ENCODE measurements at places on chromosomes 11 and 22.

DNA sequence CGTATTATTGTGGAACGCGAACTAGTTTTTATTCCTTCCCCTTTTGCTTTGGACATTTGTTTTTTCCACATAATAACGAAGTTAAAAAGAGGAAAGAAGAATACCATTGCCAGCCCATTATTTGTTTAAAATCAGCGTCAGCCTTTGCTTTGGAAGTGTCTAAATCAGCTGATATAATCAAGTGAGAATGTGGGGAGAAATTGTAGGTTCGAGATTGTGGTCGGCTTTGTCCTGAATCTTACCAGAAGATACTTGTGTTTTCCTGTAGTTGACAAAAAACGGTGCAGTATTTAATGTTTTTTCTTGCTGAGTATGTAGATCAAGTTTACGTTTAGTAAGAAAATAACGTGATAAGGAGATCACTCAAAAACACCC, 935 bp downstream of the ZNF143 start:
- DNase-seq: no peak

DNA sequence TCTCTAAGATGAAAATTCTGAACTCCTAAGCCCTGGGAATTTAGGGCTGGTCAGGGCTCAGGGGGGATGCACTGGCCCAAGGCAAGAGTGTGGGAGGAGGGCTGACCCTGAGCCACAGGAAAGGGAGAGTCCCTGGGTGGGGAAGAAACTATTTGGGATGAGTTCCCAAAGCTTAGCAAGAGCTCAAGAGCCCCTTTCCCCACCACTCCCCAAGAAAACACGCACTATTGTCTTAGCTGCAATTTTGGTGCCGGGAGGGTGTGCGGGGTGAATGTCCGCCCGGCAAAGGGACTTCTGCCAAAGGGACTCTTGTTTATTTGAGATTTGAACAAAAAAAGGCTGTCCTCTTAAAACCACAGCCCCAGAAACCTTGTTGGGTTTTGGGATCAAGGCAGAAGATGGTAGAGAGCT, 37.0 kb downstream of the KIAA1671 start:
- no peak for DNase-seq

GRCh38 chr22:36702842-36703215, 723 bp downstream of the CACNG2 start:
- DNase-seq: no peak

GRCh38 chr11:6079463-6079862, 28.0 kb upstream of the OR56B4 start:
- no peak for DNase-seq

GRCh38 chr11:109791337-109791736, 301.9 kb upstream of the ZC3H12C start:
- DNase-seq: no peak

DNA sequence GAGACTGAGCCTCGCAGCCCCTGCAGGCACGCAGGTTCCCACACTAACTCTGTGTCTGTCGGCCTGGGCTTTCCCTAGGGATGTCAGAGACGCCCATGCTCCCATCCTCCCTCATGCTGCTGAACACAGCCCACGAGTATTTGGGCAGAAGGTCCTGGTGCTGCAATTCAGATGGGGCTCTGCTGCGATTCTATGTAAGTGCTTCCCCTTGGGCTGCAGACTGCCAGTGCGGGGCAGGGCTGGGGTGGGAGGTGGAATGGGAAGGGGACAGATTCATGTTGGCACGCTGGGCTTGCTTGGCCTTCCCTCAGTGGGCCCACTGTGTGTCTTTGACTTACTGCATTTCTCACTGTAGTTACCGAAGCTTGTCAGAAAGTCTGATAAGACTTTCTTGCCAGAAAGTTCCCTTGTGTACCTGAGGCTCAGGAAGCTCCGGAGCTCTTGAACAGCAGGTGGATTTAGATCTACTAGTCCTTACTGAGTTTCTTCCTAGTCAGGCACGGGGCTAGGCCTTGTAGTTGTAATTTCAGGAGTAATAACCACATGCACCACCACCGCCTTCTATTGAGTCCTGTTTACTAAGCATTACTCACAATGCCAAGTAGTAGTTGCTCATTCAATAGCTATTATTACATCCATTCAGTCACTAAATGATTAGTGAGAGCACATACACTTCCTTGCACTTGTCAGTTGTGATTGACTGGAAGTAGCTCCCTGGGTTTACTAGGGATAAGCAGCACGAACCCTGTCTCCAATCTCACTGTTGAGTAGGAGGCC, 65.2 kb downstream of the CABIN1 start:
- DNase-seq: no peak

DNA sequence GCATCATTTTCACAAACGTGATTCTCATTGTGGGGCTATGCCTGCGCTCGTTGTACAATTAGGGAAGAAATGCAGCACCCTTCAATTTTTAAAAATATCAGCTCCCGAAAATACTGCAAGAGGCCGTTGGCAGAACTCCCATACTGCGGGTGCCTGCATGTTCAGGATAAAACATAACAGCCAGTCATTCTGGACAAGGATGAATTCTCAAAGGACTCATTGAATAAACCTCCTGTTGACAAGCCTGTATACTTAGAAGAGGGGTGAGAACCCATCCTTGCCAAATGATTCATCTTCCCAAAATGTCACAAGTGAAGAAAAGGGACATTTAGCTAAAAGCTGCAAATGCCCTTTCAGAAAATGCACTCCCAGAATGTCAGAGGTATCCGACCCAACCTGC, 141.9 kb downstream of the CSNK2A3 start:
- no peak for DNase-seq

- no peak for DNase-seq
These were observed 16.6 kb downstream of the DGAT2 start for GRCh38 chr11:75785187-75785586.

DNA sequence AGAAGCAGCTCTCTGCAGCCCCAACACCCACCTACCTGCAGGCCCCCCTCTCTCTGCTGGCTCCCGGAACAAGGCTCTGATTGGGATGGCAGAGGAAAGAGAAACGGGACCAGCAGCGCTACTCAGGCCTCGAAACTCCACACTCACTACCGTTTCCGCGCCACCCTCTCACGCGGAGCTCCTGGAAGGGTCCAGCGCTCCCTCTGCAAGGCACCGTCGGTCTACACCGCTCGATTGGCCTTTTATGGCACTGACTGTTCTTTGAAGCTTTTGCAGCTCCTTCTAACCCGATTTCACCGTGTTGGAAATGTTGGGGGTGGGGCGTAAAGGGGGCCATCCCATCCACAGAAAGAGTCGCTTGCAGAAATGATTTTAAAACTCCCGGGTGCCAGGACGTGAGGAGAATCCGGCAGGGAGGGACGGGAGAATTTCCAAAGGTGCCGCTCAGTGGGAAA, 323 bp upstream of the PANX1 start:
- no peak for DNase-seq

DNA sequence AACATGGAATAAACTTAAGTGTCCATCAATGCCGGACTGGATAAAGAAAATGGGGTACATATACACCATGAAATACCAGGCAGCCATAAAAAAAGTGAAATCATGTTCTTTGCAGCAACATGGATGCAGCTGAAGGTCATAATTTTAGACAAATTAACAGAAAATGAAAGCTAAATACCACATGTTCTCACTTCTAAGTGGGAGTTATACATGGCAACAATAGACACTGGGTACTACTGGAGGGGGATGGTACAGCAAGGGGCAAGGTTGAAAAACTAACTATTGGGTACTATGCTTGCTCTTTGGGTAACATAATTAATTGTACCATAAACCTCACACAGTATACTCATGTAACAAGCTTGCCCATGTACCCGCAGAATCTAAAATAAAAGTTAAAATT, 851.6 kb downstream of the DLG2 start:
- DNase-seq: no peak

DNA sequence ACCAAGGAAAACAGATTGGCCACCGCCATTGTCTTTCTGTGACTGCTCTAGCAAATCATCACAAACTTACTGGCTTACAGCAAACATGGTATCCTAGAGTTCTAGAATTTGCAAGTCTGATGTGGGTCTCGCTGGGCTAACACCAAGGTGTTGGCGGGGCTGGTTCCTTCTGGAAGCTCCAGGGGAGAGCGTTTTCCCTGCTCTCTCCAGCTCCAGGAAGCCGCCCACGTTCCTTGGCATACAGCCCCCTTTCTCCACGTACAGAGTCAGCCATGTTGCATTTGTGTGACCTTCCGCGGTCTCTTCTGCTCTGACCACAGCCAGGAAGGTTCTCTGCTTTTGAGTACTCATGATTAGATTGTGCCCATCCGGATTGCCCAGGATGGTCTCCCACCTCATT, 27.5 kb downstream of the TBC1D22A start:
- no peak for DNase-seq

GRCh38 chr22:23481369-23481768, 98.7 kb downstream of the IGLL1 start:
- no peak for DNase-seq

DNA sequence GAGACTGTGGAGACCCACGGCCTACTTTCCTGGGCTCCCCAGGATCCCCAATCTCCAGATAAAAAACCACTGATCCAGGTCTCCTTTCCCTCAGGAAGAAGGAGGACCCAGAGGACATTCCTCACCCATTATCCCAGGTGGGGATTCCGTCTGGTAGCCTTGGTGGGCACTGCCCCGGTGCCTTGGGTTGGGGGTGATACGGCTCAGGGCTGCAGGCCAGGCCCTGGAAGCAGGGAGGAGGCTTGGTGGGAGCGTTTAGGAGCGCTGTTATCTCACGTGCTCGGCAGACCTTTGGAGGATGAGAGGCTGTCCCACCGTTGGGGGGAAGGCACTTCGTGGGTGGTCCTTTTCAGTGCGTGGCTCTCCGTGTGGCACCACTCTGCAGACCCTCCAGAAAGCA, 926.3 kb downstream of the BRD1 start:
- no peak for DNase-seq

DNA sequence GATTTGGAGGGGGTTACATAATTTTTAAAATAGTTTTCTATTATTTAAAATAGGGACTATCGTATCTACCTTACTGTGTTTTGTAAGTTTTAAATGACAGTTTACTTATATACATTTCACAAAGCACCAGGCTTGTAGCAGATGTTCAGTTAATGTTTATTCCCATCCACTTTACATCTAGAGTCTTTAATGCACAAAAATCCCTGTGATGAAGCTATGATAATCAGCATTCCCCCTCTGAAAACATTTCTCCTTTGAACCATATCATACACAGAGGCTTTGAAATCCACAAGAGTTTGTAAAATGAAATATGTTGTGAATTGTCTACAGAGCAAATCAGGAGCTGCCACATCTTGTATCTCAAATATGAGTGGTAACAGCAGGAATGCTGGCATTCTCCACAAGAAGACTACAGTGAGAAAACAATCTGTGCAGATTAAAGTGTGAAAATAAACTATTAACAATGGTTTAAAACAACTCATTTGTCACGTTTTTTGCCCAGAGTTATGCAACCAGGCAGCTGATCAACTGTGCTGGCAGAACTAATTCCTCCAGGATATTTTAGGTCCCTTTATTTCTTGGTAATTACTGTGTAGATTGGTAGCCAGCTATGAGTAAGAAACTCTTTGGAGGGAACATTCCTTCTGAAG, 699.1 kb upstream of the ARHGAP42 start:
- DNase-seq: no peak

DNA sequence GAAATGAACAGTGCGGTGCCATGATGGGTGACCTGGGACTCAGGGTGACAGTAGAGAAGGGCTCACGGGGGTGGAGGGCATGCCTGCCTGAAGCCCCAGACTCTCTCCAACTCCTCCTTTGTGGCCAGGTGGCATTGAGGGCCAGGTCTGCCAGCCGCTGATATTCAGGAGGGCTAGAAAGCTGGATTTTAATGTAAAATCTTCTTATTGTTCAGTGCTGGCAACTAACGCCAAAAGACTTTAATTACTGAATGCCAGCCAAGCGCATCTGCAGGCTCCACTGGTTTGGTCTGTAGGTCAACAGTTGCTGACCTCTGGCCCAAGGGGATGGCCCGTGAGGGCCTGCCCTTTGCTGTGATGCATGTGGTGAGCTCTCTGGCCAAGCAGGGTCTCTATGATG, 10.3 kb downstream of the MRGPRG start:
- DNase-seq: no peak
